ENCODE measurements at places on chromosomes 4 and X. TPM values are rescaled to one million over a fixed set of nuclear protein-coding genes. Genes with fewer than 3 reads are reported as not detected.

Gene UGT2B10
- 0.02 TPM for polyA plus RNA-seq

Gene TLR6
- polyA plus RNA-seq = 1.6 TPM

Gene CENPVL2
- 0.41 TPM for polyA plus RNA-seq

Gene HERC6
- polyA plus RNA-seq = 11.8 TPM

Gene SATL1
- 0.02 TPM for polyA plus RNA-seq

Gene PCDH7
- 0.64 TPM for polyA plus RNA-seq

Gene PPA2
- polyA plus RNA-seq = 60.1 TPM

Gene GEMIN8
- polyA plus RNA-seq = 20.7 TPM

Gene PLS3
- 65.3 TPM for polyA plus RNA-seq

Gene SMPX
- 1.5 TPM for polyA plus RNA-seq

Gene CENPVL1
- polyA plus RNA-seq = 0.41 TPM

Gene GPAT3
- 2.6 TPM for polyA plus RNA-seq

Gene ADGRG4
- 0.02 TPM for polyA plus RNA-seq

Gene LRIT3
- 0.59 TPM for polyA plus RNA-seq

Gene SAGE1
- polyA plus RNA-seq = 0.09 TPM

Gene SPATA18
- polyA plus RNA-seq = 3.1 TPM
